ENCODE measurements at places on chromosomes 13 and 19.

GRCh38 chr13:99816321-99816720 is 155.2 kb downstream of the ZIC5 start:
- DNase-seq: no peak

- no peak for DNase-seq
Observed at GRCh38 chr19:46502891-46503290, 7.2 kb upstream of the PNMA8B start.

- no peak for DNase-seq
Observed at GRCh38 chr19:5281588-5281987, 59.0 kb downstream of the PTPRS start.

- DNase-seq: no peak
Observed at GRCh38 chr19:43651758-43652545, 12.3 kb upstream of the CADM4 start.

- no peak for DNase-seq
Observed at GRCh38 chr13:100611678-100612492, 23.3 kb upstream of the GGACT start.

DNA sequence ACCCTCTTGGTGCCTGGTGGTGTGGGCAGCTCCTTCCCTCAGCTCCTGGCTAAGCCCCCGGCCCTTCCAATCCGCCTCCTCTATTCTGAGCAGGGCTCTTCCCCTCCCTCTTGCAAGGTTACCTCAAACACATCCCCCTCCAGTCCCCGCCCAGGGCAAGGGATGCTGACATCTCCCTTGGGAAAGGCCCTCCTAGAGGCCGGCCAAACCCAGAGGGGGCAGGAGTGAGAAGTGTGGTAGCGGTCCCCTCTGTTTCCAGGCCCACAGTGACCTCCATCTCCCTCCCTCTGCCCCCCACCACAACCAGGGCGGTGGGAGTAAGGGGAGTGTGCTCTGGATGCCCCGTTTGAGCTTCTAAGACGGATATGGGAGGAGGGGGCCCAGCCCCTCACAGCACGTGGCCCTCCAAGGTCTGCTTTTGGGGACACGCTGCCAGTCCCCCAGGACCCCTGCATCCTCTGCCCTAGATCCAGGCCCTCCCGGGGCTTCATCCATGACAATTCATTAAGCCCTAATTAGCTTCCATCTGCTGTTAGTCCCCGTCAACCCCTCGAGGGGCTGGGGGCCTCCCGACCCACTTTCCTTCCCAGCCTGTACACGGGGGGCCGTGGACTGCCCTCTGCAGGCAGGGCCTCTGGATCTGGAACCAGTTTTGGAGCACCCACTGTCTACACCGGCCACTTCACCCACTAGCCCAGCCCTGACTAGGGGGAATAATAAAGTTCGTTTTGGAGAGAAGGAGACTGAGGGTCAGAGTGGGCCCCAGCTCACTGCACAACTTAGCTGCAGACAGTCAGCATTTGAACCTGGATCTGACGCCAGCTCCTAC is 2.3 kb downstream of the LINGO3 start:
- no peak for DNase-seq

DNA sequence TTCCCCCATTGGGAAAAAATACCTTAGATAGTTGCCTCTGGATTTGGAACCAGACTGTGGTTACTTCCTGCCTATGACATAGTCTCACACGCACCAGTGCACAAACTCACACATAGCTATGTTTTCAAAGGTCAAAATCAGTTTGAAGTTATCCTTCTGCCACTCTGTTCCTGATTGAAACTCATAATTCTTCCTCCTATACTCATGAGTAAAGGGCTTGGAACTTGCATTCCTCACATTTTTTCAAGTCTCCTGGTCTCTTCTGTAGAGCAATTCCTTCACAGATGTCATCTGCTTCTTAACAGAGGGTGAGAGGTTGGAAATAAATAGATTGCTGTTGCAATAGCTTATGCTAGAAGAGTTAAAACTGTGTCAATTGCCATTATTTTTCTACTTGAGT is 18.6 kb upstream of the POSTN start:
- no peak for DNase-seq

- no peak for DNase-seq
Observed at GRCh38 chr19:9935506-9936325, 599 bp downstream of the OLFM2 start.

- peak; percentile 56 for DNase-seq
Observed at GRCh38 chr19:6736169-6736916, 1.0 kb downstream of the GPR108 start.

DNA sequence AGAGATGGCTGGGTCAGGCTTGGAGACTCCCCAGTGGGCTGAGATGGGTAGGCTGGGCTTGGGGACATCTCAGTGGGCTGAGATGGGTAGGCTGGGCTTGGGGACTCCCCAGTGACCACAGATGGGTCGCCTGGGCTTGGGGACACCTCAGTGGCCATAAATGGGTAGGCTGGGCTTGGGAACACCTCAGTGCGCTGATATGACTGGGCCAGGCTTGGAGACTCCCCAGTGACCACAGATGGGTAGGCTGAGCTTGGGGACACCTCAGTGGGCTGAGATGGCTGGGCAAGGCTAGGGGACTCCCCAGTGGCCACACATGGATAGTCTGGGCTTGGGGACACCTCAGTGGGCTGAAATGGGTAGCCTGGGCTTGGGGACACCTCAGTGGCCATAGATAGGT is 12.8 kb downstream of the IQCN start:
- DNase-seq: no peak

DNA sequence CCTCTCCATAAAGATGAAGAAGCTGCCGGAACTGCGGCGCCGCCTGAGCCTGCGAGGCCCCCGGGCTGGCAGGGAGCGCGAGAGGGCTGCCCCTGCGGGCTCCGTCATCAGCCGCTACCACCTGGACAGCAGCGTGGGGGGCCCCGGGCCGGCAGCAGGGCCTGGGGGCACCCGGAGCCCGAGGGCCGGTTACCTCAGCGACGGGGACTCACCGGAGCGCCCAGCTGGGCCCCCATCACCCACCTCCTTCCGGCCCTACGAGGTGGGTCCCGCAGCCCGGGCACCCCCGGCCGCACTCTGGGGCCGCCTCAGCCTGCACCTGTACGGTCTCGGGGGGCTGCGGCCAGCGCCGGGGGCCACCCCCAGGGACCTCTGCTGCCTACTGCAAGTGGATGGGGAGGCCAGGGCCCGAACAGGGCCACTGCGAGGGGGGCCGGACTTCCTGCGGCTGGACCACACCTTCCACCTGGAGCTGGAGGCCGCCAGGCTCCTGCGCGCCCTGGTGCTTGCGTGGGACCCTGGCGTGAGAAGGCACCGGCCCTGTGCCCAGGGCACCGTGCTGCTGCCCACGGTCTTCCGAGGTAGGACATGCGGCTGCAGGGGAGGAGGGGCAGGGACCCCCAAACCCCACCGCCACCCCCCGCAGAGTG is 2.7 kb downstream of the SYDE1 start:
- DNase-seq: no peak

- DNase-seq: no peak
Observed at GRCh38 chr19:53504885-53505284, 33.1 kb upstream of the ZNF331 start.

DNA sequence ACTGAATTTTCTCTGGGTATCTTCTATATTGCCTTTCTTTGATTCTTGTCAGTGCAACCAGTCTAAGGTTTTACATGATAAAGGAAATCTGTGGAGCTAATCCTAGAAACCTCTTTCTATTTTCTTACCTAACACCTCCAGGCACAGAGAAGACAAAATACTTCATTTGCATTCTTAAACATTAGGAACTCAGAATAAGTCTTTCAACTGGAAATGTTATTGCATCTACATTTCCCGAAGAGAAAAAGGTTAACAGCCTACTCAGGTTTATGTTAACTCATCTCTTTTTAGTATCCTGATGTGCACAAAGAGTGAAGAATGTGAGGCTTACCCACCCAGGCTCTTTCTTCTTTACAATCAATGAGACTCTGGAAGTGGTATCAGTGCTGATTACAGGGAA is 106.7 kb downstream of the PCCA start:
- no peak for DNase-seq

- no peak for DNase-seq
Observed at GRCh38 chr13:20198781-20199180, 6.0 kb upstream of the GJB2 start.

Data from DMS79 (cell line).